ENCODE measurements at places on chromosomes 2 and 18.

GRCh38 chr2:68366083-68366560 lies 1.0 kb downstream of the PLEK start:
- DNase-seq, result no peak

DNA sequence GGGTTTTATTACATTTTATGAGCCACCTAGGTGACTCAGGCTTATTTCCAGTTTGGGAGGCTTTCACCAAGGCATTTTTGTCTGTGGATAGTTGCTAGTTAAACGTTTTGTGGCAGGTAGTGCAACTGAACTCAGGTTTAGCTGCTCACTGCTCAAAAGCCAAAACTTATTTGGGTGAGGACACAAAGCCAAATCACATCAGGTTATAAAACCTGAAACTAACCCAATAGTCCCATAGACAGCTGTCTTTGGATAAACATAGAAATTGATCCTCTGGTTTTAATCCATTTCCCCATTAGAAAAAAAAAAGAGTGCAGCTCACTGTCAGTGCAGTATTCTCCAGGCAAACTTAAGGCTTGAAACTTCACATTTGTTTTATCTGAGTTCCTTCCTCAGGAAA lies 362.6 kb upstream of the TFPI start:
- DNase-seq, result no peak

DNA sequence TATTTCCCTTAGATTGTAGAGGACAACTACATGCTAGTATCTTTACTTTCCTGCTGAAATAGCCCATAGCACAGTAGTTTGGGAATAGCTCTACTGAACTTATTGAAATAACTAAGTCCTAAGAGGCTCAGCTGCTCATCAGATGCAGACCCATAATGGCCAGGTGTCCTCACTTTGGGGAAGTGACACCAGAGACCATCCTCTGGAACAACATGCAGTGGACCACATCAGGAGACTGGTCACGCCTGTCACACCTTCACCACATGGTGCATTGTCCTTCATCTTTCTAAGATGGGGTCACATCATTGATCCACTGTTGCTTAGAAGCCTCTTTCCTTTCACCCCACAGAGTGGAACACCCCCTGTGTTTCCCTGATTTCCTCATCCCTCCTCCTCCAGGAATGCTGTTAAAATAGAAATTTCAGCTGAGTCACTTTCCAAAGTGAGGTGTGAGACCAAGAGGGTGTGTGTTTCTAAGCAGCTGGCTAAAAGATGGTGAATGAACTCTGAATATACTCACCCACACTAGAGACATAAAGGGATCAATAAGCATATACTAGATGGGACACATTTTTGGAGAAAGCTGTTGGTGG lies 215.2 kb upstream of the LRRTM1 start:
- no peak for DNase-seq

- no peak for DNase-seq
Observed at GRCh38 chr2:43215673-43216255, 10.6 kb downstream of the ZFP36L2 start.

- no peak for DNase-seq
Observed at GRCh38 chr2:62472312-62472711, 33.7 kb downstream of the TMEM17 start.

DNA sequence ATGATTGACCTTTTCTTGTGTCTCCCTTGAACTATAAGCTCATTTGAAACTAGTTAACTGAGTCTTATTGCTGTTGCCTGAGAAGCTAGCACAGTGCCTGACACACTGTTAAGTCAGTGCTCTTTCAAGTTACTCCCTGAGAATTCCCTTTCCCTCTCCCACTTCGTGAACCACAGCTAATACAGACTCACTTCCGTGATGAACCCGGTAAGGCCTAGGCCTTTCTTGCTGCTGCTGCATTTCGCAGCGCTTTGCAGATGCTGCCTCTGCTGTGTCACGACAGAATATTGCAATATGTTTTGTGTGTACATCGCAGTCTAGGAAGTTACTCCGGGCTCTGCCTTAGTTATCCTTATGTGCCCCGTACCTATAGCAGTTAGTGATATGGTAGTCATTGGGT lies 42.8 kb downstream of the LIMS1 start:
- no peak for DNase-seq

GRCh38 chr18:63523660-63524059 lies 18.5 kb upstream of the SERPINB12 start:
- DNase-seq, result no peak

- DNase-seq, result peak; percentile 15
Observed at GRCh38 chr2:230068651-230069055, at the start of gene SLC16A14. Gene SLC16A14 (minus strand): TSS chr2:230068924. CDS start chr2:230059352, 9,572 bp downstream.

DNA sequence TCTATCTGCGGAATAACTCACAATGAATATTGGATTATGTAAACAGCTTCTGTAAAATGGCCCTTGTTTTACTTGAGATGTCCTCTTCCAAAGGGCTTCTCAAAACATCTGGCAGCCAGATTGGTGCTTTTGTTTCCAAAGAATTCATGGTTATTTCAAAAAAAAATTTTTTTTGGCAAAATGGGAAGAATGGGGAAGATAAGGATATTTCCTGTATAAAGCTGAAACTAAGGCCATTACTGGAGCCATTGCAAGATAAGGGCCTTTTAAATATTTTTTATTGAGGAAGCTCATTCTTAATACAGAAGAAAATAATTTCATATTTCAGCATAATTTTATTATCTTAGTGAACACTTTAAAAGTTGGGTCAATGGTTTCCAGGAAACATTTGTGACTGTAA lies 259.1 kb downstream of the GALNT13 start:
- DNase-seq, result no peak

GRCh38 chr18:159037-159652 lies 788 bp downstream of the USP14 start:
- no peak for DNase-seq
